ENCODE measurements at places on chromosomes 2 and 18.

DNA sequence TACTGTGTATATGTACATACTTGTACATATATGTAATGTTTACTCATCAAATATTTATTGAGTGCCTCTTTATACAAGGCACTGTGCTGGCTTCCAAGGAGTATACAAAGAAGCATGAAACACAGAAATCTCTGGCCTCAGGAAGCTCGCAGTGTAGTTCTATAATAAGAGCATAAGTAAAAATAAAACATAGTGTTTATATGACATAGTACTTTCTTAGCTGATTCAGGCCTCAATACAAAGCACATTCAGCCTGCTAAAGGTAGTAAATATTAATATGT is 13.9 kb downstream of the STAMBP start:
- no peak for DNase-seq

DNA sequence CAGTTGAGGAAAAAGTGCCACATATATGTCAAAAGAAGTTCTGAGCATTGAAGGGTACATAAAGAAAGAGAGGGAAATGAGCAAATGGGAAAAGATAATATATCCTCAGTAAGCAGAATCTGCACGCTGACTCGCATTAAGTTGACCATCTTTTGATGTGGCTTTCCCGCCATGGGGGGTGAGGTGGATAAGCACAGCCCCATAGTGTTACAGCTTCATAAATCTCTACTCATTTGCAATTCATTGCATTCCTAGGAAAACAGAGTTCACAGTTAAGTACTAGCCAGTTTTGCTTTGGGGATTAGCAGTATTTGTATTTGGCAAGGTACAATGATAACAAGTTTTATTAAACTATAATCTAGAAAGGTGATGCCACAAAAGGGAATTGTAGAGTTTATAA is 814.2 kb downstream of the LRP1B start:
- no peak for DNase-seq

- DNase-seq, result no peak
These were observed 5.4 kb downstream of the VIT start for GRCh38 chr2:36701918-36702317.

DNA sequence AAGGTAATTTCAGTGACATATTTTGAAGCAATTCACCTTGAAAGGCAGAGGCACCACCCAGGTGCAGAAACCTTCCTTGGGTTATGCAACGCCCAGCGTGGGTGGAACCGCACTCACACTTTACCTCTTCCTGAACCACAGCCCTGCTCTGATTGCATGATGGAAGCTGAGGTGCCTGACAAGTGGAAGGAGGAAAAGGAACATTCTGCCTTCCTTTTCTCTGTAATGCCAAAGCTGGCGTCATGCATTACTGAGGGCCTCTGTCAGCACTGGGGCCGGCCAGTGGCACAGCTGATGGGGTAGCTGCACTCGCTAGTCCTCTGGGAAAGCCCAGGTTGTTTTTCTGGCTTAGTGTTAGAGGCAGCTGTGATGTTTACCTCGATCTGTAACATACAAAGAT is 266.5 kb downstream of the NEDD4L start:
- no peak for DNase-seq

DNA sequence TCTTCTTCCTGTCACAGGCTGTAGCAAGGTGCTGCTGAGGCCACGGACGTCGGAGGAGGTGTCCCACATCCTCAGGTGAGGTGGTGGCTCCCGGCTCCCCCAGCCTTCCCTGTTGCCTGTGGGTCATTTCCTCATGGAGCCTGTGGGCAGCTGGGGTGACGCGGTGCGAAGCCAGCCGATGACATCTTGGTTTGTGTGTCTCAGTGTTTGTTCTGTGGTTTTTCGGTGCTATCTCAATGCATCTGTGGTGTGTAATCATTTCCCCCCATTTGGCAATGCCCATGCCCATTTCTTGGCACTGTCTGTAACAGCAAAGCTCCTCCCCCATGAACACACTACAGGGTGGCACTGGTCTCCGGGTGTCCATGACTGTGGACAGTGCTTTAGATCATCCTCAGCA is 6.6 kb downstream of the D2HGDH start:
- no peak for DNase-seq

DNA sequence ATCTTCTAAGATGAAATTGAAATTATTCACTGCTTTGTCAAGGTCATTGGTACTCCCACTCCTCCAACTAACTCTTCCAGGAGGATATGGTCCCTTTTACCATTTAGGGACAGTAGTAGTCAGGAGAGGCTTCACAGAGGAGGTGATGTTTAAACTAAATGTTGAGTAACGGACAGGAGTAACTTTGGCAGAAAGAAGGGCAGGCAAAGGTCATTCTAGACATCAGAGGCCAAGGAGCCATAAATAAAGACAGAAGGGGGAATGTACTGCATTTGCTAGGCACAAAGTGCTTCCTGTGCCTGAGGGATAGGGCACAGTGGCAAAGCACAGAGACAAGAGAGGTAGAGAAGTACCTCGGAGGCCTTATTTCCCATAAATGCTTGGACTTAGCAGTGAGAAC is 14.6 kb upstream of the ACMSD start:
- no peak for DNase-seq

DNA sequence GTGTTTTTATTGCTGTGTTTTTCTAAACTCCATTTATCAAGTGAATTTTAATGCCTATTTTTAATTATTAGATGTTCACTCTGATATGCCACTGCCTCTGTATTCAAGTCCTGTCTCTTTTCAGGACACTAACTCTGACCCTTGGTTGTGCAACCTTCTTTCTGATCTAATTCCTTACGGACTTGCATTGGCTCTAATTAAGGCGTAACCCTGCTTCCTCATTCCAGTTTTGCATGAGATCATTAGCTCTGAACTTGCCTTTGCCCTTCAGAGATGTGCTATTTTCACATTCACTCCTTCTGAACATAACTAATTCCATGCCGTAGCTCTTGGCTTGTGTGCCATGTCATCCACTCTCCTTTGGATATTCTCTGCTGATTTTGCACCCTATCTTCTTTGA is 162.5 kb upstream of the TMEFF2 start:
- no peak for DNase-seq

GRCh38 chr18:78703291-78703690 is 276.3 kb upstream of the SALL3 start:
- DNase-seq, result no peak

DNA sequence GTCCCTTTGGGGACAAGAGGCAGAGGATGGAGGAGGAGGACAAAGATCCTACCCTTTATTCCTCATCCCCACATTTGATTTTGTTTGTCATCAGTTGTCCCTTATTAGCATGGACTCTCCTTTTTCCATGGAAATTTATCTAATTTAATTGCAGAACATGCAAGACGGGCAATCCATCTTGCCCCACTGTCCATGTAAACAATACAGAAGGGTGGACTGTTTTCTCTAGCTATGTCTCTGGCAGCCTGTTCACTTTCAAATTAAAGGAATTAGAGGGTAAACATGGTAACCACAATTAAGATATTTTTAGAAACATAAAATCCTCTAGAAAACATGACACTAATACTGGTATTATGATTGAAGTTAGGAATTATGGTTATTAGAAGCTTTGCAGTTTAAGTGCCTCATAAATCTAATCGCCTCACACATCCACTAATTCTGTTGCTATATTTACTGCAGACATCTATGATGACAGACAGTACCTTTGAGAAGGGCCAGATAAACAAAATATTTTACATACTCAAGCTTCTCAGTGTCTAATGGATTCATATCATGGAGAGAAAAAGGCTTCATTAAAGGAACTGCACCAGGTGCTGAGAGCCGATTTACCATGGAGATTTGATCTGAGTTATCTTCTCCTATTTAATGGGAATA is 215.5 kb downstream of the LNPK start:
- DNase-seq, result no peak

GRCh38 chr2:23453836-23454460 is 69.0 kb downstream of the KLHL29 start:
- no peak for DNase-seq

DNA sequence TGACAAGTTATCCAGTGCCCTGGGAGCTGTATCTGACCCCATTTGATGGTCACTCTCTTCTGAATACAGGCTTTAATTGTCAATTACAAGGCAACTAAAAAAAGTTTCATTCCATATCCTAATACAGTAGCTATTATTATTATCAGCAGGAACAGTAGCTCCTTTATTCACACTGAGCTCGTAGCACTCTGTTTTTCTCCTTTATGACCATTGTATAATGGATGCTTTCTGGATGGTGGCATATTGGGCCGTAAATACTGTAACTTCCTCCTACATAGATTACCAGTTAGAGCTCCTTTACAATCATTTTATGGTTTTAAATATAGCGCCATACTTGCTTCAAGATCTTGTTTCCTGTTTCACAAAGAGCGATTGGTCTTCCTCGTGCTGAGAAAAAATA is 1040.3 kb downstream of the TSN start:
- DNase-seq, result no peak

Measured in NCI-H1930 (cell line).